ENCODE measurements at places on chromosomes 1 and 21. TPM values are rescaled to one million over a fixed set of nuclear protein-coding genes. Genes with fewer than 3 reads are reported as not detected.

ZYG11A gene
- 0.10 TPM for total RNA-seq

SLC5A9 gene
- total RNA-seq, result not detected

ACTN2 gene
- total RNA-seq, result not detected

LZIC gene
- total RNA-seq, result 28.6 TPM

MNDA gene
- not detected for total RNA-seq

DMBX1 gene
- total RNA-seq, result not detected

MROH9 gene
- not detected for total RNA-seq

NBPF20 gene
- 1.3 TPM for total RNA-seq

Data from activated naive CD4-positive, alpha-beta T cell treated with anti-CD3 and anti-CD28 coated beads, Interleukin-2, amount 10 ng/mL, durations not matched to agents 5 hours and 36 hours (primary cell).